Endothelial cell of umbilical vein (primary cell): ENCODE measurements at places on chromosomes 1 and 21. TPM values are rescaled to one million over a fixed set of nuclear protein-coding genes. Genes with fewer than 3 reads are reported as not detected.

ADAMTS5 gene
- total RNA-seq: not detected in 2 replicates

ZNF697 gene
- total RNA-seq: 14.1 and 15.0 TPM in 2 replicates

FAM163A gene
- not detected in 2 replicates for total RNA-seq

B3GALT5 gene
- not detected in 2 replicates for total RNA-seq

PGLYRP3 gene
- total RNA-seq: not detected in 2 replicates

HSPA6 gene
- 0.13 TPM in 1 of 2 replicates, not detected in the other for total RNA-seq
